ENCODE measurements at places on chromosomes 3 and 15.

DNA sequence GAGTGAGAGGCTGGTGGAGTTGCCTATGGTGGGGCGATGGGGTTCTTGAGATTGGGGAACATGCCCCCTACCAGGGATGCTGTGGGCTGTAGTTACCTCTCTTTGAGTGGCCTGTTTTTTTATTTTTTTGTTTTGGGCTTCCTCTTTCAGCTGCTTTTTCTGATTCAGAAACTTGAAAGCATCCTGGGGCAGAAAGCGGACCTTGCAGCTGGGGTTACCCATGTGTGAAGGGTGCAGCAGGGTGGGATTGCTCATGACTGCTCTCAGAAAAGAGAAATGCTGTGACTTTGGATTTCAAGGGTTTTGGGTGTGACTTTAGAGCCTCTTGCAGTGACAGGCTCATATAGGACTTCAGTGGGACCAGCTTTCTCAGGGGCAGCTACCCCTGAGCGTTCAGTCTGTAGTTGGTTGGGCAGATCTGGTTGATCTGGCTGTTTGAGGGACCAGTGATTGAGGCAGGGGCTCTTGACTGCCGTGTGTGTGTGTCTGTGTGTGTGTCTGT is 1.8 kb downstream of the LIMD1 start:
- no peak for DNase-seq

GRCh38 chr3:2441558-2441957 is 342.9 kb downstream of the CNTN4 start:
- no peak for DNase-seq

DNA sequence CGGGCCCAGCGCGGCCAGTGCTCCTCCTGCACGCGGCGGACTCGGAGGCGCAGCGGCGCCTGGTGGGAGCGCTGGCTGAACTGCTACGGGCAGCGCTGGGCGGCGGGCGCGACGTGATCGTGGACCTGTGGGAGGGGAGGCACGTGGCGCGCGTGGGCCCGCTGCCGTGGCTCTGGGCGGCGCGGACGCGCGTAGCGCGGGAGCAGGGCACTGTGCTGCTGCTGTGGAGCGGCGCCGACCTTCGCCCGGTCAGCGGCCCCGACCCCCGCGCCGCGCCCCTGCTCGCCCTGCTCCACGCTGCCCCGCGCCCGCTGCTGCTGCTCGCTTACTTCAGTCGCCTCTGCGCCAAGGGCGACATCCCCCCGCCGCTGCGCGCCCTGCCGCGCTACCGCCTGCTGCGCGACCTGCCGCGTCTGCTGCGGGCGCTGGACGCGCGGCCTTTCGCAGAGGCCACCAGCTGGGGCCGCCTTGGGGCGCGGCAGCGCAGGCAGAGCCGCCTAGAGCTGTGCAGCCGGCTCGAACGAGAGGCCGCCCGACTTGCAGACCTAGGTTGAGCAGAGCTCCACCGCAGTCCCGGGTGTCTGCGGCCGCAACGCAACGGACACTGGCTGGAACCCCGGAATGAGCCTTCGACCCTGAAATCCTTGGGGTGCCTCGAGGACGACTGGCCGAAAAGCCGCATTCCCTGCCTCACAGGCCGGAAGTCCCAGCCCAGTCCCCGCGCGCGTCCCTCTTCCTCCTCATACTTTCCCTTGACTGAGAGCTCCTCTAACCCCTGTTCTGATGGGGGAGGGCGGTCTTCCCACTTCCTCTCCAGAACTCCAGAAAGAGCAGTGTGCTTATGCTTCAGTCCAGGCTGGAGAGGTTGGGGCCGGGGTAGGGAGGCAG is 1.4 kb upstream of the IL17RC start:
- no peak for DNase-seq

- no peak for DNase-seq
These were observed 181.5 kb upstream of the ICE2 start for GRCh38 chr15:60660290-60661051.

DNA sequence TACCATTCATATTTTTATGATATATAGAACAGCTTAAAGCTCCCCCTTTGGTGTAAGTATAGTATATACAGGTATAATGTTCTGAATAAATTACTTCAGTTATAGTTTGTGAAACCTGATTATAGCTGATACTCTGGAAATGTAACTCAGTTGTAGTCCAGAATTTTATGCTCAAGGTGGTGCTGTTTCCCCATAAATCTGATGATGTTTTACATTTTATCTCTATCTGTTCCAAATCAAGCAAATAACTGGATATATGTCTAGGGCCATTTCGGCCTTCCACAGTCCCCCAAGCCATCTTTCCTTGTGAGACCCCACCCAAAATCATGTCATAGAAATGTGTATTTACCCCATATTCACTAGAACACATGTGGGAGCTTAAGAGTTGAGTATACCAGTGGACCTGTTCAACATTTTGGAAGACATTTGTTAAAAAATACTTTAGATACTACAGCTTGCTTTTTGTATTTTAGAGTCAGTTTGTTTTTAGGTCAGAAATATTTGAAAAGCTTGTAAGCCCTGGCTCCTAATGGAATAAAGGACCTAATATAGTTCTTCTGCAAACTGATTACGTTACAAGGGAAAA is 107.1 kb downstream of the ATG7 start:
- no peak for DNase-seq

DNA sequence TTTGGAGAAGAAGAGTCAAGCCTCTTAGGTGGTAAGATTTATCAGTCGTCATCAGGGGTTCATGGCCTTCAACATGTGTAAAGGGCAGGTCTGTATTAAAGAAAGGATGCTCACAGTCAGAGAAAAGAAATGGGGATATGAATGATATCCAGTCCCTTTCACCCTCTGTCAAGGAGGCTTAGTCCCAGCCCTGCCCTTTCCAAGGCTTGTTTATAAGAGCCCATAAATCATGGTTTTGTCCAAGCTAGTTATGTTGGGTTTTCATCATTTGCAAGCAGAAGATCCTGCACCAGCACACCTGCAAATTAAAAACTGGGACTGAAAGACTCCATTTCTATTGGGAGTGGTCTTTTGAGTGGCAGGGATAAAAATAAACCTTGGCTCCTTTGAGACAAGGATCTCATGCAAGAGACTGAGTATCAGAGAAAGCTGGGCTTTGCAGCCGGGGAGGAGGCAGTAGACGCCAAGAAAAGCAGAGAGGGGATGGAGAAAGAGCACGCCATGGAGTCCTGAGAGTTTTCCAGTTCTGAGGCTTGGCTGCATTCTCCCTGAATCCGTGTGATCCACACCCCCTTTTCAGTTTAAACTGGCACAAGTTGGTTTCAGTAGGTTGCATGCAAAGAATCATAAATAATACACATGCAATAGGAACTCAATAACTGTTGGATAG is 12.6 kb upstream of the PDIA5 start:
- DNase-seq, result no peak

DNA sequence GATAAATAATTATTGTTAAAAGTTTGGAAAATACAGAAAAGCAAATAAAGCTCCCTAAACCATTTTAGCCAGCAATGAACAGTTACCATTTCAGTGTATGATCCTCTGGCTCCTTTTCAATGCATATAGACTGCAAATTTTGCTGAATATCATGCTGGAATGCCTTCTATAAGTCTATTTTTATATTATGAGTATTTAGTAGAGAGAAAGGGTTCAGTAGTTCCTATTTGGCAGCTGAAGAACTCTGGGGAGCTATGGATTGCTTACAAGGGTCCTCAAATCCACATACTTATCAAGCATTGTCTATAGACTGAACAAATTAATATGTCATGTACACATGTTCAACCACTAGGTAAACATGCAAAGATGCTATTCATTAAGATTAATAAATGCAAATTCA is 46.1 kb downstream of the LRRC3B start:
- no peak for DNase-seq

DNA sequence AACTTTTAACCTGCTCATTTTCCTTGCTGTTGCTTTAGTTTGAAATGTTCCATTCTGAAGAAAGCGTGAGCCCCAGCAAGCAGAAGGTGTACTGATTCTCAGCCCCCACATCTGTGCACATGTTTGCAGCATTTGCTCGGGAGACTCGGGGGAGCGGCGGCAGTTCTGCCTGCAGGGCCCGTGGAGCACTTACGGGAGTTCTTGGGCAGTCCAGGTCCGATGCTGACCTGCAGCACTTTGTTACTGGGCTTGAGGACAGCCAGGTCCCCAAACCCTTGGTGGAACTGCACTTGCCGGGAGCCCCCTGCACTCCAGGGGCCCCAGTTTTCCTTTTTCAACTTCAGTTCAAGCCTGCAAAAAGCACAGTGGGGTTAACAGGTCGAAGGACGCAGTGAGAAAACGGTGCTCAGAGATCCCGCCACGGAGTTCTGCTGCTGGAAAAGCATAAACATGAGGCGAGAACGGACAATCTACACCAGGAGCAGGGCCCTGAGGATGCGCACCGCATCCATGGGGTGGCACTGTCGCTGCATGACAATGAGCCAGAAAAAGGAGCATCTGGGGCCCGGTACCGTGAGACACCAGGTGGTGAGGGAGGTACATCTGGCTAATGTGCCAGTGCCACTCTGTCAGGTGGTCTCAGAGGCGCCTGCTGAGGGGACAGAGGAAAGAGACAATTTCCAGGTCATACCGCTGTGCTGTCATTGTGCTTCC is 45.6 kb upstream of the LDHAL6B start:
- no peak for DNase-seq

DNA sequence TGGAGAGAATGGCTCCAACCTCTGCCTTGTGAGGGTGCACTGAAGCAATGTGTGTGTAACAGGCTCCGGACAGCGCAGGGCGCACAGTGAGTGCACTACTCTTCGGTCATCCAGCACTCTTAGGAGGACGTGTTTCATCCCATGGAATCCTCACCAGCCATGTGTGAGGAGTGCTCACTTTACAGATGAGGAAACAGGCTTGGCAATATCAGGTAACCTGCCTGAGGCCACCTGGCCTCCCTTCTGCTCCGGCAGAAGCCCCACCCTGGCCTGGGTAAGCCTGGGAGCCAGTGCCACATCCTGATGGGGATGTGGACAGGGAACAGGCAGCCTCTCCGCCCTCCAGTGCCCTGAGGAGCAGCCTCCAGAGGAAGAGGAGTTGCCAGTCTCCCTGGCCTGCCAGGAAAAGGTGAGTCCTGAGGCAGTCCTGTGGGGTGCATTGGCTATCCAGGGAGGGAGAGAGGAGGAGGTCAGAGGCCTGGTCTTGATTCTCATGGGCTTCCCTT is 39.4 kb upstream of the LIMD1 start:
- no peak for DNase-seq

- DNase-seq, result no peak
These were observed 3.3 kb downstream of the PLA2G4F start for GRCh38 chr15:42152921-42153698.

DNA sequence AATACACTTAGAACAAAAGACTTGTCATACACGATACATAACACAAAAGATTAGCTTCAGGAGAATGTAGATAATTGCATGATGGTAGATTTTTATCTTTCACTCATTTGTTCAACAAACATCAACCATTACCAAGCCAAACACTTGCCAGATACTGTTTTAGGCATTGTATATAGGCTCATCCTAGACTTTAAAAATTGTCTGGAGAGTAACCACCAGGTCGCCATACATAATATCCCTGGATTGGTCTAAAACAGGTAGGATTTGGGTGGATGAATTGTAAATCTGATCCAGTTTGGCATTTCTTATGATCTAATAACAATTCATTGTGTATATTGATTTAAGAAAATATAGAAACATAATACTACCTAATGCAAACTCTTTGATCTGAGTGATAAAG is 22.8 kb downstream of the GPR15 start:
- DNase-seq, result no peak

DNA sequence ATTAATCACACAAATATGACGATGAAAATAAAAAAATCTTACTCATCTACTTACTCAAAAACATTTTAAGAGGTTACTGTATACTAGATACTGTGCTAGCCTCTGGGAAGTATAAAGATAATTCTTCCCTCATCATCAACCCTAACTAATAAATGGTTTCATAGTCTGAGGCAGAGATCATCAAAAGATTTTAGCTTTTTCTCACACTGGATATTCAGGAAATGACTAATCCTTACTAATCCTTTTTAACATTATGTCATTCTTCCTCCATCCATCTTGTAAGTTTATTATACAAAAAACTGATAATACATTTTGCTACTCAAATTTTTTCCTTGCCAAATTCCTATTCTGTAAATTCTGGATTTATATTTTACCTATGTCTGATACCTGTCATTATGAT is 29.7 kb downstream of the ACAD11 start:
- no peak for DNase-seq

- no peak for DNase-seq
These were observed 4.7 kb upstream of the CCDC54 start for GRCh38 chr3:107372506-107372905.

DNA sequence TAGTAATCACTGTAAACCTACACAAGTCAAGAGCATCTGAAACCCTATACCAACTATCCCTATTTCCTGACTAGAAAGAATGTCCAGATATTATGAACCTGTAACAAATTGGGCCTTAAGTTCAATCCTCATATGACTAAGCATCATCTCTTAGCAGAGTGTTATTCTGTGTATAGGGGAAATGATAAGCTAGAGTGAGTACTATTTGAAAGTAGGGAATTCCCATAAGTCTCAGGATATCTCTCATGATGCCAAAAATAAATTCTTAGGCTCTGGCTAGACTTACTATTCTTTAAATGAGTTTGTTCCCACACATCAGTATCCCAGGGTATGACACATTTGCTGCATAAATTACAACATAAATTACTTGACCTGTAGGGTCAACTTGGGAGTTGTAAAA is 15.3 kb downstream of the MRPL47 start:
- DNase-seq, result no peak

GRCh38 chr3:138148503-138148902 is 16.3 kb upstream of the A4GNT start:
- no peak for DNase-seq

DNA sequence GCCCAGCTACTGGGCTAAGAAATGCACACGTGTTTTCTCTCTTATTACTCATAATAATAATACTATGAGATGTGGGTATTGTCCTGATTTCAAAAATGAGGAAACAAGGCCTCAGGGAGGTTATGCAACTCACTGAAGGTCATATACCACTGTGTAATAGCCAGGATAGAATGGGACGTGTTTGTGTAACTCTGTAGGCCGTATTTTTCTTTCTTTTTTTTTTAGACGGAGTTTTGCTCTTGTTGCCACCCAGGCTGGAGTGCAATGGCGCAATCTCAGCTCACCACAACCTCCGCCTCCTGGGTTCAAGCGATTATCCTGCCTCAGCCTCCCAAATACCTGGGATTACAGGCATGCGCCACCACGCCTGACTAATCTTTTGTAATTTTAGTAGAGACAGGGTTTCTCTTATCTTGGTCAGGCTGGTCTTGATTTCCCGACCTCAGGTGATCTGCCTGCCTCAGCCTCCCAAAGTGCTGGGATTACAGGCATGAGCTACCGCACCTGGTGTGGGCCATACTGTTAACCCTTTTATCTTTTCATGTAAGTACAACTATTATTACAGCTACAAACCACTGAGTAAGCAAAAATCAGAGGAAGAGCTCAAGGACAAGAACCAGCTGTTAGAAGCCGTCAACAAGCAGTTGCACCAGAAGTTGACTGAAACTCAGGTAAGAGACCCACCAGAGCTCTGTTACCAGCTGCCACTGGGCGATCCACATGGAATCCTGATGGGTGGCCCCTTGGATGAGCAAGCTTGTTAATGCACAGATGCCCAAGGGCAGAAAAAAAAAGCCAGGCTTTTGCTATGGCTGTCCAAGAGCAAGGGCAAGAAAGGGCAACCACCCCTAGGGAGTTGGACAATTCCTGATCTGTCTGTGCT is 6.7 kb downstream of the KNSTRN start:
- DNase-seq, result no peak

All from activated CD4-positive, CD25-positive, alpha-beta regulatory T cell treated with anti-CD3 and anti-CD28 coated beads, Interleukin-2, amount 50 U/mL, for 16 hours (primary cell).